ENCODE measurements at places on chromosomes 6 and 20.
A peak's percentile ranks its signal among the peaks of the same experiment; 100 is the strongest.

DNA sequence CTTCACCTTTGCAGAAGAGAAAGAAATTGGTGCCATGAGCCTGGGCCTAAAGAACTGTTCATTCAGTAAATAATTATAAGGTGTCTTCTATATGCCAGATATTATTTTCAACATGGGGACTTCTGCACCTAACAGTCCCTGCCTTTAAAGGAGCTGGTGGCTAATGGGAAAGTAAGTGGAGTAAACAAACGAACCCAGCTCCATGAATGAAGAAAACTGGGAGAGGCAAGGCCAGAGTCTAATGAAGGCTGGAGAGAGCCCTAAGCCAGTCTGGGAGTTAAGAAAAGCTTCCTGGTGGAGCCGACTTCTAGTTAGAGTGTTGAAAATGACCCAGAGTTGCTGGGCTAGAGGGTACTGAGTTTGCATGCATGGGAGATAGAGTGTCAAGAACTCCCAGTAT is 24.2 kb upstream of the EFHC1 start:
- DNase-seq, result no peak

DNA sequence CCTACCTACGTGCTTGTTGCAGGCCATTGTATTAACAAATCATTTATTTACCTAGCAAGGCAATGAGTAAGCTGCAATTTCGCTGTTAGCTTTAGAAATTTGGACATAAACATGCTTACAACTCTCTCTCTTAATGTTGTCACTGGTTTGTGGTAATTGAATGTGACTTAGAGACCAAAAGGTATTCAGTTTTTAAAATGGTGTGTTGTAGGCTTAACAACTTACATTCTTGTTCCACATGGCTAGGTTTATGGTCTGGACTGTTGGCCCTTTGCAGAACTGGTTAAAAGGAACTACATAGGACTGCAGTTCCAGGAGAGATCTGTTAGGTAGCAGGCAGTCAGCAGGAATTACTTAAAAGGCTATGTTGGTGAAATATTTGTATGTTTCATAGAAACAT is 10.3 kb upstream of the CTAGE9 start:
- no peak for DNase-seq

GRCh38 chr6:168105813-168106632 is 27.0 kb upstream of the FRMD1 start:
- no peak for DNase-seq

DNA sequence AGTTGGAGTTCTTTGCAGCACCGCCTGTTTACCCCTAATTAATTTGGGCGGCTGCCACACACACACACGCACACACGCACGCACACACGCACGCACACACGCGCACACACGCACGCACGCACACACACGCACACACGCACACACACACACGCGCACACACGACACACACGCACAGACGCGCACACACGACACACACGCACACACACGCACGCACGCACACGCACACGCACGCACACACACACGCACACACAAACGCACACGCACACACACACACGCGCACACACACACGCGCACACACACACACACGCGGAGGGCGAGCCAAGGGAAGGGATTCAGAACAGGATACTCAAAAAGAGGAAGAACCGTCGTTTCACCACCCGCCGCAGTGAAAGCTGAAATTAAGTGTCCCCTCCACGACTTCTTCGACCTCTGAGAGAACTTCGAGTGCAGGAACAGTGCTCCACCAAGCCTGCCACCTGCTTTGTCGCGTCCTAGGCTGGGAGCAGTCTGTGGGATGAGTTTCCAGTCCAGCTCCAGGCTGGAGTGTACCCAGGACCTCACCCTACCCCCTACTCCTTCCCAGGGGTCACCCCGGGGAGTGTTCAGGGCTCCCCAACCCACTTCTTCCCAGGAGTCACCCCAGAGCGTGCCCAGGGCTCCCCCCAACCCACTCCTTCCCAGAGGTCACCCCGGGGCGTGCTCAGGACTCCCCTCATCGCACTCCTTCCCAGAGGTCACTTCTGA is 1.1 kb downstream of the RNASET2 start:
- no peak for DNase-seq

DNA sequence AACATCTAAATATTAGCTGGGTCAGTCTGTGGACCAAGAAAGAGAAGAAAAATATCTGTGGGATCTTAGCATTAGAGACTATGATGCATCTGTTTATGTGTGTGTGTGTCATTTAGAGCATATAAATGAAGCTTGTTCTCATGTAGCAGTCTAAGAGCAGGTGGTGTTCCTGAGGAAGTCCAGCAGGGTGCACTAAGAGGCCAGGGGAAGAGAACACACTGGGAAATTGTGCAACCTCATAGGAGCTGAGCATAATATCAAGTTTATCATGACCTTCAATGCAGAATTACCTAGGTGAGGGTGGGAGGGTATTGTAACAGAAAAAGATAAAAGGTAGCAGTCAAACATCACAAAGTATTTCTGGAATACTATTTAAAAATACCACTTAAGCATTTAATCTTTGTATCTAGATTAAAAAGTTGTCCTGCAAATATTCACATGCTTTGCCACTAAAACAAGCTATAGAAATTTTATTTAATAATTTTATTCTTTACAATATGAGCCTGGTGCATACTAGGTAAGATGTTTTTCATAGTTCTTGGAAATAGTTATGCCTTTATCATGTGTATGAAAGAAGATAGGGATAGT is 80.5 kb downstream of the SMPDL3A start:
- peak; percentile 14 for DNase-seq

- DNase-seq, result peak; percentile 38
Measured at GRCh38 chr6:17042422-17043147, 59.3 kb upstream of the STMND1 start.

DNA sequence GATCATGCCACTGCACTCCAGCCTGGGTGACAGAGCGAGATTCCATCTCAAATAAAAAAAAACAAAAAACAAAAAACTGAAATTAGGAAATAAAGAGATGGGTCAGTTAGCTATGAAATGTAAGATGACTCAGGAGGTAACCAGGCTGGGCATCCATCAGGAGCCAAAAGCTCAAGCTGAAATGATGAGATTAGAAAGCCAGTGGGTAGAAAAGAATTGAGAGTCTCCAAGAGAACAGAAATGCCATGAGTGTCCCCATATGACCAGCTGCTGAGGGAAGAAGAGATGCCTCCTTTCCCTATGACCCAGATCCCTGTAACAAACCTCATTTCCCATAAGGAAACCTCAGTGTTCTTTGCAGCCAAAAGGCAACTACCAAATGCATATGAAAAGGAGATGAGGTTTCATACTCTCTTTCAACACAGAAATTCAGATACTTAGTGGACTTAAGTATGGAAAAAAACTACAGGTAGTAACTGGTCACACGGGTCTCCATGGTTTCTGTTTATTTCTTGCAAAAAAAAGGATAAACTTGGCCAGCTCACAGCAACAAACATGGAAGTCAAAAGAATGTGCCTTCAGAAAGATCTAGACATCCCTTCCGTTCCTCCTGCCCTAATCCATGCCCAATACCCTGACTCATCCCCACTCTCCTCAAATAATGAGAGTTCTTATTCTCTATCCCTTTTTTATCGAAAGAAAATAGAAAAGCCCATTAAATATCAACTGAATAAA is 8.1 kb downstream of the ARHGAP18 start:
- DNase-seq, result no peak

GRCh38 chr6:154471609-154472362 is 38.7 kb downstream of the CNKSR3 start:
- no peak for DNase-seq

DNA sequence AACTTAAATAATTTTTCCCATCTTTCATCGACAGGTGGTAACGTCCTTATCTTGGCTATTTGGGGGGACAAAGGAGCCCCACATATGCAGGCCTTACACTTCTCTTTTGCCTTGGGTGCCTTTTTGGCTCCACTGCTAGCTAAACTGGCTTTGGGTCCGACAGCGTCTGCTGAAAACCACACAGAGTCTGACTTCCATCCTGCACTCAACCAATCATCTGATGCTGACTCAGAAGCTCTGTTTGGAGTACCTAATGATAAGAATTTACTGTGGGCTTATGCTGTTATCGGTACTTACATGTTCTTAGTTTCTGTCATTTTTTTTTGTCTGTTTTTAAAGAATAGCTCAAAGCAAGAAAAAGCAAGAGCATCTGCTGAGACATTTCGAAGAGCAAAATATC is 178.5 kb downstream of the SLC16A10 start:
- no peak for DNase-seq

- DNase-seq, result peak; percentile 12
Measured at GRCh38 chr6:87473419-87473903, 687 bp downstream of the SLC35A1 start.

DNA sequence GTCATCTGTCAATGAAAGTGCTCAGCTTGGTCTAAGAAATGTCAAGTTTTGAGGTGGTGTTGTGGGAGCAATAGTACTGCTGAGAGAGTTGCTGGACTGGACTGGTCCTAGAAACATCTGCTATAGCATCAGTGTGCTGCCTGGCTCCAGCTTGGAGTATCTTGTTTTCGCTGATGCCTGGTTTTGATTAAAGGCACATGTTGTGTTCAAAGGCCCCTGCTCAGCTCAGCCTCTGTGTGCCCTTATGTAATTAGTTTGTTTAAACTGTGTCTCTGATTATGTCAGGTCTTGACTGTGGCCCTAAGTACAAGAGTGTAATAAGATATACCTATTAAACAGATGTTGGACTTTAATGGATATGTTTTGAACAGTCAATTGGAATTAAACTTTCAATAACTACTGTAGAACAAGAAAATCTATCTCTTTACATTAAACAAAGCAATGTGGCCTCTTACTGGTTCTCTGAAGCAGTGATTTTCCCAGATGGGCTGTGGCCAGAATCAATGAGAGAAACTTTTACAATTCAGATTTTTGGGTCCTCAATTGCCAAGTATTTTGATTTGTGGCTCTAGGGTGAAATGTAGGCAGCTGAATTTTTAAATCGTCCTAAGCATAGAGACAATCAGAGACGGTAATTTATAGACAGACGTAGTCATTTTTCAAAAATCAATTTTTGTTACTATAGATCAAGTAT is 668.2 kb downstream of the DHX35 start:
- peak; percentile 3 for DNase-seq

GRCh38 chr20:62822788-62823651 is 6.2 kb downstream of the COL9A3 start:
- DNase-seq, result no peak
